ENCODE measurements at places on chromosomes 3 and 15.

DNA sequence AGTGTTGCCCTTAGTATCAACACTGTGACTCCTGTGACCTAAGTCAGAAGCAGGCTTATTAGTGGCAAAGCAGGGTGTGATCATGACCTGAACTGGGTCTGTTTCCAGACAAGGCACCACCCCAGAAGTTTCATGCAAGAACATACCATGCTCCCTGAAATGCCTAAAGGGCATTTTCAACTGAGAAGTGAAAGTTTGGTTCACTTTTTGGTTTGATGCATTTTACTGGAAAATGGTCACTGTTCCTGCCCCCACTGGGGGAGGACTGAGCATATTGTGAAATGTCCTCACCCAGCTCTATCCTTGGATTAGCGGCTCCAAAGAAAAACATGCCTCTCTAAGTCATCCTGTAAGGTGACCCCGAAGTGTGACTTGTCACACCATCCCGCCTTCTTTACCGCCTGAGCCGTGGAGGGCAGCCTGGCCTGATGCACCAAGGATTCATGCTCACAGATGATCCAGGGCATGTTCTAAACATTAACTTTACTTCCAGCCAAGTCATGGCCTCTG lies 3.1 kb upstream of the FAM240A start:
- DNase-seq, result no peak

DNA sequence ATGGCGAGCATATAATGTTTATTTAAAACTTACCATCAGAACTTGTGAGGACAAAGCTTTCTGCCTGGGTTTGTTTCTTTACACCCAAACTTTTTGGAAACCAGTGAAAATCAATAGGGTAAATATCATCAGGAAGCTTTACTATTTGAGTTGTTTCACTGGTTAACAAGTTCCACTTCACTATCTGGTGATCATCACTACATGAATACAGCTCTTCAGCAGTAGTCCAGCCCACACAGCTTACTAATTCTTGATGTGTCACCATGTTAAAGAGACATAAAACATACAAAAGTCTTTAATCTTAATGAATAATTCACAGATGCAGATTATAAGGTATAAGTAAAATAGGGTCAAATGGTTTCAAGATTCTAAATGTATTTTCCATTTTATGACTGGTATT lies 17.6 kb downstream of the IFT80 start:
- DNase-seq, result no peak

- DNase-seq, result no peak
Measured at GRCh38 chr3:130846181-130846580, 47.7 kb upstream of the ATP2C1 start.

- no peak for DNase-seq
Measured at GRCh38 chr15:48393645-48394506, 62.6 kb downstream of the DUT start.

DNA sequence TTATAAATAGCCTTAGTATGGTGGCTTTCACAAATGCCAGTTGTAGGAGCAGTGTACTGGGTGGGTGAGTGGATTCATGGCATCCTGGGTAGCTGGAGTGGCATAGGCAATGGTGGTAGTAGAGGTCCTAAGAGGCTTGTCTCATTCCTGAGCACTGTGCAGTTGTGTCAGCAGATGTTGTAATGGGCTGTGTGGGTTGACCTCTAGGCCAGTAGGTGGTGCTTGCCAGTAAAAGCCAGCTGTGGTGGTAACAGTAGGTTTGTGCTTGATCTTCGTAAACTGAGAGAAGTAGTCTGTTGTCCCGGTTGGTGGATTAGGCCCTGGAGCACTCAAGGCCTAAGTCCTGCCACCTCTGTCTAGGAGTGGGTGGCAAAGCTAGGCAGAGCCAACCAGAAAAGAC lies 149.7 kb upstream of the SUCLG2 start:
- DNase-seq, result no peak
